ENCODE measurements at places on chromosomes 2 and 18.

GRCh38 chr2:231632559-231633142 lies 40.0 kb downstream of the TEX44 start:
- DNase-seq, result no peak

- no peak for DNase-seq
These were observed 175.3 kb downstream of the RPIA start for GRCh38 chr2:88866756-88867155.

DNA sequence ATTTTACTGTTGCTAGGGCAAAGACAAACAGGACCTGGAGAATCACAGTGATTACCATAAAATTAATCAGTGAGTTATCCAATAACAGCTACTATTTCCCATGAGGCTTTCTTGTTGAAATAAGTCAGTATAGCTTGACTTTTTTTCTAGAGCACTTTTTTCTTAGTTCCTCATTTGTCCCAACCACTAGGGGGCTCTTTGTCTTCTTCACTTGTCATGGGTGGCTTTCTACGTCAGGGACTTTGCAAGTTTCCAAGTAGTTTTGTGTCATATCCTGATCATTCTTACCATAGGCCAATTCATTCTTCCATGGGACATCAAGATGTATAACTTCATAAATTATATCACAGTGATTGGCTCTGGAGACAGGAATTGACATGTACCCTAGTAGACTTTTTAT lies 1019.6 kb upstream of the PIK3C3 start:
- peak; percentile 27 for DNase-seq

- DNase-seq, result no peak
These were observed 57.0 kb downstream of the CCDC102B start for GRCh38 chr18:68854786-68855391.

DNA sequence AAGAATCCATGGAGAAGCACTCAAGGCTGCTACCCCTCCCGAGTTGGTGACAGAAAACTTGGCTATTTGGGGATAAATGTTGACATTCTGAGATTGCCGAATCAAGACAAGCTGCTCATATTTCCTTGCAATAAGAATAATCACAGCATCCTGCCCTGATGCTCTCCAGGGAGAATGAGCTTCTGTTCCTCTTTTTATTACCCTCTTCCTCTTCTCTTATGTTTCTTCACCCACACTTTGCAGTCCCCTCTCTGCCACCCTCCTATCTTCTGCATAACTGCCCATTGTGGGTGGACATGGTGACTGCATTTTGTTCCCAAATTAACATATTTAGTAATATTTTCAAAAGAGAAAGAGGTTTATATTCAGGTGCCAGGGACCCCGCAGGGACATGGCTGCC lies 11.9 kb upstream of the MSGN1 start:
- peak; percentile 93 for DNase-seq

DNA sequence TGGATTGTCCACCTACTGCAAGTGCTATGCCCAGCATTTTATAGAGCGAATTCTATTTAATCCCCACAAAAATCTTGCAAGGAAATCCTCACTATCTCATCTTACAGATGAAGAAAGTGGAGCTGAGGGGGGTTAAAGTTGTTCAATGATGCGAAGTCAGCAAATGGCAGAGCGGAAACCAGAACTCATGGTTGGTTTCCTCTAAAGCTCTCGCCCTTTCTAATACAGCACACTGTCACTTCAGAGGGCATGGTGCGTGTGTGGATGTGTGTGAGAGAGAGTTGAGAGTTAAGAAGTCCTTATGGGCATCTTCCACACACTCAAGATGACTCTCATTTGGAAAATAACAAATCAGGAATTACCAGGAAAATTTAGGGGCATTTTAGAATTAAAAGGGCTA lies 78.4 kb downstream of the TGFA start:
- no peak for DNase-seq

- no peak for DNase-seq
These were observed 41.6 kb downstream of the GLI2 start for GRCh38 chr2:120777170-120777751.

Measured in inflammatory macrophage treated with lipopolysaccharide for 1 hour (primary cell).